Stimulated activated CD8-positive, alpha-beta memory T cell treated with anti-CD3 and anti-CD28 coated beads, Interleukin-12 subunit alpha, Interleukin-12 subunit beta, amount 100 ng/mL, for 1 hour (primary cell): ENCODE measurements at places on chromosomes 2 and 18.

GRCh38 chr2:121282800-121283385 lies 2.1 kb downstream of the TFCP2L1 start:
- no peak for DNase-seq

- no peak for DNase-seq
Measured at GRCh38 chr2:54755641-54756326, 32.3 kb downstream of the EML6 start.

- DNase-seq = no peak
Measured at GRCh38 chr2:5766056-5766455, 73.9 kb downstream of the SOX11 start.

GRCh38 chr18:43079422-43079821 lies 36.1 kb downstream of the RIT2 start:
- no peak for DNase-seq

DNA sequence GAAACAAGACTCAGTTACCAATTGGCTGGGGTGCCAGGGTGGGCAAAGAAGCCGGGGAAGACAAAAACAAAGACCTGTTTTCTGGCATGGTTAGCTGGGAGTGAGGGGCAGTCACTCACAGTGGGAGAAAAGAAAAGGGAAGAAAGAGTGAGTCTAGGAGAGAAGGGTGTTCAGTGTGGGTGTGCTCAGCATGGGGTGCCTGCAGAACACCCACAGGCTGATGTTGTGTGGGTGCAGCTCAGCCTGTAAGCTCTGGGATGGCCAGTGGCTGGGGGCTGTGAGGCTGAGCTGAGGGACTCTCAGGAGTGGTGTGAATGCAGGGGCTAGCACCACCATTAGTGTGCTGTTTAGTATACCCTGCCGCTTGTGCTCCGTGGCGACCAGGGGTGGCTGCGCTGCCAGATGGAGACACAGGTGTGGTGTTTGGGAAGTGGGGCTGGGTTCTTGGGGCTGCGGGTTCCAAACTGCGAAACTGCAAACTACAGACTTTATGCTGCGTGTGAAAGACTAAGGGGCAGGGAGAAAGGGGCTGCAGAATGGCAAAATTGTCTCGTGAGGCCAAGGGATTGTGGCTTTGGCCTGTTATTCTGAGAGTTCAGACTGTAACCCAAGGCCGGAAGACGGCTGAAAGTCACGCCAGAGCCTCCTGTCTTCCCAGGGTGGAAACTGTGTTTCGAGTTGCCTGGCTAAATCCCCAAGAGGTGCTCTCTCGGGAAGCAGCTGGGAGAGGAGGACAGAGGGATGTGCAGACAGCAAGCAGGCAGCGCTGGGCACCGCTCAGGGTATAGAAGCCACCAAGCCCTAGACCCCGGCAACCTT lies 156.3 kb downstream of the TTC32 start:
- DNase-seq = no peak

DNA sequence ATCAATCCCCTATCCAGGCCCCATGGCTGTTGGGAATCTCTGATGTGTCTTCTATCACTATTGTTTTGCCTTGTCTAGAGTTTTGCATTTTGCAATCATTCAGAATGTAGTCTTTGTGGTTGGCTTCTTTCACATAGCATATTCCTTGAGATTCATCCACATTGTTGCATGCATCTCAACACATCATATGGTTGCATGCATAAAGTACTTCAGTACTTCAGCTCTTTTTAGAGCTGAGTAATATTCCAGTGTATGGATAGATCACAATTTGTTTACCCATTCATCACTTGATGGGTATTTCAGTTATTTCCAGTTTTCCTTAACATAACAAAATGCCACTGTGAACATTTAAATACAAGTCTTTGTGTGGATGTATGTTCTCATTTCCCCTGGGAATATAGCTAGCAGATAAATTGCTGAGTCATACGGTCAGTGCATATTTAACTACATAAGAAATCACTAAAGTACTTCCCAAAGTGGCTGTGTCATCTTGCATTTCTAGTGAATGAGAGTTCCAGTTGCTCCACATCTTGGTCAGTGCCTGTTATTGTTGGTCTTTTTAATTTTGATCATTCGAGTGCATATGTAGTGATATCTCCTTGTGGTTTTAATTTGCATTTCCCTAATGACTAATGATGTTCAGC lies 138.8 kb downstream of the BCL11A start:
- DNase-seq = no peak

DNA sequence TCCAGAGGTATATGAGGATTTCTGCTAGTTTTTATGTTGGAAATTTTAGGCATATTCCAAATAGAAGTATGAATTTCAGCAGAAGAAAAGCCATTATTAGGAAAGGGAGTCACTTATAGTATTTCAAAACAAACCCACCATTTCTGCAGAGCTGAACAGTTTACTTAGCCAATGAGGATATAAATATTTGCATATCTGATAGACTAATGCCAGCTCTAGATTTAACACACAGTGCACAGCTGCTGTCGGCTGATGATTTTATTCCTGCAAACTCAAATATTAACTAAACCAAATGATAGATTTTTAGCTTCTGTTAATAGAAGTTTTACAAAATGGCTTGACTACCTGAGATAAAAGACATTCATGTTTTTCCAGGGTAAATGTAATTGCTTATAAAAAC lies 375.8 kb upstream of the FANCL start:
- no peak for DNase-seq

- no peak for DNase-seq
Measured at GRCh38 chr2:111537078-111537655, 346.8 kb downstream of the ANAPC1 start.

GRCh38 chr2:96617012-96617411 lies 21.1 kb downstream of the KANSL3 start:
- DNase-seq = no peak
